ENCODE measurements at places on chromosomes 12 and 14.
A peak's percentile ranks its signal among the peaks of the same experiment; 100 is the strongest.

- no peak for DNase-seq
Observed at GRCh38 chr14:68937471-68938270, 41.4 kb downstream of the ACTN1 start.

DNA sequence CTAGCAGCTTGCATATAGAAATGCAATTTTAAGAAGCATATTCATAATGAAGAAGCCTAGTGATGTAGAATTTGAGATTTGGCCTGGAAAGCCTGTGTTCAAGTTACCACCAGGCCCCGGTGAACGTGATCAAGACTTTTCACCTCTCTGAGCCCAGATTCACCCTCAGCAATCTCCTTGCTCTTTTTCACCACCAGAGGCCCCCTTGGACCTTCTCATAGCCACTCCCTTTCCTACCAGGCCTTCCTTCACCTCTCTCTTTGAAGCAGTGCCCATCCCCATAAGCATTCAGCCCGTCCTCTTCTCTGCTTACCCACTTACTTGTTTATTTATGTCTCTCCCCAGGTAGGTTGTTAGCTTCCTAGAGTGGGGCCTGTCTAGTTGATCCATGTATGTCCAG is 1280.9 kb downstream of the AACS start:
- no peak for DNase-seq

- peak; percentile 68 for DNase-seq
Observed at GRCh38 chr12:52191841-52192791, at the start of gene KRT80. Gene KRT80, minus strand, starts transcription at chr12:52192014. Its CDS starts 112 bp downstream, at chr12:52191902.

DNA sequence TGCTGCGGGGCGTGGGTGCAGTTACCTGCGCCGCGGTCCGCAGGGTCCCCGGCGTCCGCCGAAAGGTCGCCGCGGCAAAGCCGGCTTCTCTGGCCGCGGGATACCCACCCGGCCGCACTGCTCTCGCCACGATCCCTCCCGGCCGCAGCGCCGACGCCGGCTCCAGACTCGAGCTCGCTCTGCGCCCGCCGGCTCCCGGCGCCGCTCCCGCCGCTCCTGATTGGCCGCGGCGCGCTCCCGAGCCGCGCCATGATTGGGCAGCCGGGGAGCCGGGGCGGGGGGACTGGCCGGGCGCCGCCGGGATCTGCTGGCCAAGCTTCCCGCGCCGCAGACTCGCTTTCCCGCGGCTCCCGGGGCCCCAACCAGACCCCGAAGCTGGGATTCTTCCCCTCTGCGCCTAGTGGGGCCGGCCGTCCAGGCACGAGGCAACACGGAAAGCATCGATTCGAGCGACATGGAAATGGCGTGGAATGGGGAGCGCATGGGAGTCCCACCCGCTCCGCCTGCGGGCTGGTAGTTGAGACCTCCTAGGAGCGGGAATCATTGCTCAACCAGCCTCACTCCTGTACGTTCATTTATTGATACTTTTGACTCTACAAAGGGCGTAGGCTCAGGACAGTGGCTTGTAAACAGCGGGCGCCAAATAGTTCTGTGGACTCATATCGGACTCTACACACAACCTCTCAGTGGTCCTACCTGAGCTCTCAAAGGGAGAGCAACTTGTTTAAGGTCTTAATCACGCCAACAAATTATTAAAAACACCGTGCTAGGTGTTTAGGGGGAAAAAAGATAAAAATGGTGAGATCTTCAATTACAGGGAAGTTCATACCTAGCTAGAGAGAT is 36.4 kb upstream of the STON2 start:
- DNase-seq = peak; percentile 28

DNA sequence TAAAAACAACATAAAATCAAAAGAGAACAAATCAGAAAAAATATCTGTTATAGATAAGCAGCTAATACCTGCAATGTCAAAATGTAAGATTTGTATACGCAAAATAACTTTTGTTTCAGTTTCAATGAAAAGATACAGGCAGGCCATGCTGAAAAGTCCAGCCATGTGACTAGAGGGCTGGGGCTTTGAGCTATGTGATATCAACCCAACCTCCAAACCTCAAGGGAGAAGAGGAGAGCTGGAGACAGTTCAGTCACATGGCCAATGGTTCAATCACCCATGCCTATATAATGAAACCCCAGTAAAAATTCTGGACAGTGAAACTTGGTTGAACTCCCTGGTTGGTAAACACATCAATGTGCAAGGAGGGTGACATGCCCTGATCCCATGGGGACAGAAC is 5.3 kb downstream of the COX16 start:
- DNase-seq = no peak

DNA sequence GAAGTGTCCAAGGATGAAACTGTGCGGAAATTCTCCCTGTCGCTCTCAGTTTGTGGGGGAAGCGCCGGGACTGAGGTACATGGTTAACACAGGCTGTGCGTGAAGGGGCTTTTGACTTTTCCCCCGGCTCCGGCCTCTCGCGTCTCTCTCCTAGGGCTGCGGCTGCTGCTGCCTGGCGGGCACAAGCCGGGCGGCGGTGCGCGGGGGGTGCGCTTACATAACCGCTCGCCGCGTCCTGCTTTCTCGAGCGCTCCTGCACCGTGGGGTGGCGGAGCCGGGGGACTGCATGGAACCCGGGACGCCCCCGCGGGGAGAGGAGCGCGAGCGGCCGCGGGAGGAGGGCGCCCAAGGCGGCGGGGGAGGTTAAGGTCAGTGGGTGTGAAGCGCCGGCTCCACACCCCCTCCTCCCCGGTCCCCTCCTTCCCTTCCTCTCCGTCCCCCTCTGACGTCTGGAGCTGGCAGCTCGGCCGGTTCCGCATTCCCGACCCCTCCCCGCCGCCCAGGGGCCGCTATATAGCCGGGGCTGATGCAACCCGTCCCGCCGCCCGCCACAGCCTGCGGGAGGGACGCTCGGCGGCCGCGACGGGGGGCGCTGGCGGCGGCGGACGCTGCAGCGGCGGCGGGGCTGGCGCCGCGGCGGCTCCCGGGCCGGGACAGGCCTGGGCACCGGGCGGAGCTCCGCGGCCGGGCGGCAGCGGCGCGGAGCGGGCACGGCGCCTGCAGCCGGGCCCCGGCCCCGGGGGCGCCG is at the start of gene JDP2:
JDP2 (plus strand) TSS at position 541 of the 748 bp plus-strand sequence. CDS start 9,899 bp downstream, outside the sequence.
- DNase-seq = peak; percentile 95

DNA sequence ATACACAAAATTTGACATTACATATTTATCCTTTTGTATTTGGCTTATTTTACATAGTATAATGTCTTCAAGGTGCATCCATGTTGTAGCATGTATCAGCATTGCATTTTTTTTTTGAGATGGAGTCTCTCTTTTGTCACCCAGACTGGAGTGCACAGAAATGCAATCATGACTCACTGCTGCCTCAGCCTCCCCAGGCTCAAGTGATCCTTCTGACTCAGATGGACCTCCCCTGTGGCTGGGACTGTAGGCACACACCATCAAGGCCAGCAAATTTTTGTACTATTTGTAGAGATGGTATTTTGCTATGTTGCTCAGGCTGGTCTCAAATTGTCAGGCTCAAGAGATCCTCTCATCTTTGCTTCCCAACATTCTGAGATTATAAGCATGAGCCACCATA is 214.4 kb upstream of the ALG10B start:
- no peak for DNase-seq

DNA sequence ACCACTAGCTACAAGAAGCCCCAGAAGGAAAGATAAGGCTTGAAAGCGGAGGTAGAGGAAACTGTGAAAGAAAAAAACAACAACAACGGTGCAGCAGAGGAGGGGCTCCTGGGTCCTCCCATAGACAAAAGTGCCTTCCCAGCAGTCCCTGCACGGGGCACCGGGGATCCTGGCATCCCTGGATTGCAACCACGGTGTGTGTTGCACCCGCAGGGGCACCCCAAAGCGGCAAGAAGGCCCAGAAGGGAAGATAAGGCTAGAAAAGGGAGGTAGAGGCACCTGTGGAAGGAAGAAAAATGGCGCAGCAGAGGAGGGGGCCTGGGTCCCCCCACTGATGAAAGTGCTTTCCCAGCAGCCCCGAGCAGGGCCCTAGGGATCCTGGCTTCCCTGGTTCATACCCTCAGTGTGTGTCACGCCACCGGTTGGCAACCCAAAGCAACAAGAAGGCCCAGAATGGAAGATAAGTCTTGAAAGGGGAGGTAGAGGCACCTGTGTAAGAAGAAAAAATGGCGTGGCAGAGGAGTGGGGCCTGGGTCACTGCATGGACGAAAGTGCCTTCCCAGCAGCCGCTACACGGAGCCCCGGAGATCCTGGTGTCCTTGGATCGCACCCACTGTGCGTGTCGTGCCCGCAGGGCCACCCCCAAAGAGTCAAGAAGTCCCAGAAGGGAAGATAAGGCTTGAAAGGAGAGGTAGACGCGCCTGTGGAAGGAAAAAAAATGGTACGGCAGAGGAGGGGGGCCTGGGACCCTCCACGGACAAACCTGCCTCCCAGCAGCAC is 281.0 kb downstream of the ALG10 start:
- DNase-seq = no peak

- DNase-seq = no peak
Observed at GRCh38 chr12:75443709-75444108, 36.8 kb upstream of the GLIPR1 start.

- DNase-seq = no peak
Observed at GRCh38 chr14:76639606-76640229, 121.5 kb upstream of the VASH1 start.

DNA sequence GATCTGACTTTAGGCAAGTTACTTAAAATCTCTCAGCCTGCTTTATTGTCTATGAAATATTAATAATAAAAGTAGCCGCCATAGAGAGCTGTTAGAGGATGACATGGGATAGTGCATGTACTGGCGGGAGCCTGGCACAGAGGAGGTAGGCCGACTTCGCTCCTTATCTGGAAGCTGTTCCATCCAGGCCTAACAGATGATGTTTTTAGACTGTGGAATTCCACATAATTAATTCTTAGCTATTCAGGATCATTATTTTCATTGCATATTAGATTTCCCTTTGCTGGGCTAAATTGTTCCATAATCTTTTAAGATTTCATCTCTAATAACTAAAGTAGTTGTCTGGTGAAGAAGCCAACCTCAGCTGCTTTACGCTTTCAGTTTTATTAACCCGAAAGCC is 30.8 kb downstream of the CNTN1 start:
- no peak for DNase-seq

DNA sequence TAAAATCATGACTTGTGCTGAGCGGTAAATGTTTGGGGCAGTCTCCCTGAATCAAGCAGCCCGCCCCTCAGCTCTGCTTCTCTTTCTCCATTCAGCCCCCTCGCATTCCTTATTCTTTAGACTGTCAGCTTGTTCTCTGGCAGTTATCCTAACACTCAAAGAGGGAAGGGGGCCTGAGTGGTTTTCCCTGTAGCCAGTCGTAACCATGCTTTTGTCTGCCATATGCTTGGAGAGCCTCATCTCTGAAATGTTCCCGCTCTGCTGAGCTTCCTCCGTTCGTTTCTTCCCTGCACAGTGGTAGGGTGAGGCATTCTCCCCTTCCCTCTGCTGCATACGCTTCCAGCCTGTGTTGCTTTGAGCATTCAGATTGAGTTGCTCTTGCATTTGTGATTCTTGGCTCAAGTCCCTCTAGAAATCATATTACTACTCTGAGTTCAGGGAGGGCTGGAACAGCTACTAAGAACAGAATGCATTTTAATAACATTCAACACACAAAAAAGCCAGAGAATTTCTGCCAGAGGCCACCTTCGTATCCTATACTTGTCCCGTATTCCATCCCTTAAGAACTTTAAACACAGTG is 119.7 kb downstream of the FBXL14 start:
- no peak for DNase-seq

GRCh38 chr12:110741341-110742095 is 1.2 kb downstream of the PPP1CC start:
- no peak for DNase-seq

GRCh38 chr12:49298160-49298559 is 3.2 kb downstream of the PRPH start:
- no peak for DNase-seq

DNA sequence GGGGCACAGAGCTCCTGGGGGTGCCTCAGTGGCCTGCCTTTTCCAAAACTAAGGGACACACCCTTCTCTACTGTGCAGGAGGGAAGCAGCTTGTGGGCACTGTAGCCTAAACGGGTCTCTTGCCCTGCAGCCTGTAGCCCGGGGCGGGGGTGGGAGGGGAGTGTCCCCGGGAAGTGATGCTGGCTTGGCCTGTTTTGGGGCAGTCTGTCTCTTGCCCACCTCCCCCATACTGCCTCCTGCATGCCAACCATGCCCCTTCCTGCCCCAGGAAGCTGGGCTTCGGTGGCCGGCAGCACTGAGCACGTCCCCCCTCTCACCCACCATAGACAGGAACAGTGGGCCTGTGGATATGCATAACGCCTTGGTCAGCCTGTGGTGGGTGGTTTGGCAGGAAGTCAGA is 43.4 kb downstream of the PRIMA1 start:
- DNase-seq = no peak

GRCh38 chr12:87779858-87780498 is 249.2 kb downstream of the C12orf50 start:
- no peak for DNase-seq

DNA sequence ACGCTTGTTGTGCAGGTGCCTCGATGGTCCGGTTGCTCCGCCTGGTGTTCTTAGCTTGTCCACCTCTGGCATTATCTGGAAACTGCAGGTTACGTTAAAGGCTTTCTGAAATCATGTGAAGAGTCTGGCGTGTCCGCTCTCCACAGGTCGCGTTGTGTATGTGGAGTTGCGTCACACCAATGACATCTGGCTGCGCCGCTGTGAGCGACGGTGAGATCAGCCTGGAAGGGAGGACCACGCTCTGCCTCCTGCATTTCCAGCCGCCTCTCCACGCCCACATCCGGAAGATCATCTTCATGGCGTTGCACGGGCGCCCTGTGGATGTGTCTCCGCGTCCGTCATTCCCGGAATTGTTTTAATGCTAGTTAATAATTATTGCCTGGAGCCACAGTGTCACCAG is 50.6 kb upstream of the GALNT9 start:
- DNase-seq = no peak

GRCh38 chr12:87086118-87086891 is 830.1 kb upstream of the MGAT4C start:
- no peak for DNase-seq

DNA sequence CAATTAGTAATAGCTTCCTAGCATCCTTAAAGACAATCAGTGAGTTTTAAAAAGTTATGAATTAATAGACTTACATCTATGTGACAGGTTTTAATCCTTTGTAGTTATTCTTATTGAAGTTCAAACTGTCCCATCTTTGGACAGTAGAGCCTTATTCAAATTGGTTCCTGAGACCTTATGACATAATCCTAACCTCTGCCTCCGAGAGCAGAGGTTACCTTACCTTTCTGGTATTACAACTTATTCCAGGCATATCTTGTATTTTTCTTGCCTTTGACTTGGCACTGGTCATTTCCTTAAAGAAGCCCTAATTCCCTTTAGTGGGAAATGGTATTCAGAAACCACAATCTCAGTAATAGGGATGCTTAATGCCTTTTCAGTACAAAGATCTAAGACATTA is 21.8 kb downstream of the BTBD7 start:
- DNase-seq = no peak

GRCh38 chr14:70601162-70601561 is 707 bp upstream of the MED6 start:
- no peak for DNase-seq

GRCh38 chr14:99344051-99344758 is 72.2 kb upstream of the BCL11B start:
- no peak for DNase-seq

- DNase-seq = no peak
Observed at GRCh38 chr14:101189266-101189665, 285.7 kb upstream of the RTL1 start.

DNA sequence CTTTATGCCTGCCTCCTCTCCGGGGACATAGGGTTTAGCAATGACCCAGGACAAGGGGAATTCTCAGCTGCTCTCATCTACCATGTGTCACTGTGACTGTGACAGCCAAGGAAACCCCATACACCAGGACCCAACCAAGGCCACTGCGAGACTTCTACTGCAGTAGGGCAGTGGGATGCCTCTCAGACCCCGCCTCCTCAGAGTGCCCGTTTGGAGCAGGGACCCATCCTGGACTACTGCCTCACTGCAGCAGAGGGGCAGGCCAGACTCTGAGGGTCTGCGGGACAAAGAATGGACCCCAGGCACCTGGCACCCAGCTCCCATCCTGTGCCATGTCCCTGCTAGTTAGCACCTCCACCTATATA is 71.3 kb upstream of the DDX11 start:
- DNase-seq = no peak

All from hypothalamus (tissue), 51 donors.